AML-193 (cell line): ENCODE measurements at places on chromosomes 13 and 19.

DNA sequence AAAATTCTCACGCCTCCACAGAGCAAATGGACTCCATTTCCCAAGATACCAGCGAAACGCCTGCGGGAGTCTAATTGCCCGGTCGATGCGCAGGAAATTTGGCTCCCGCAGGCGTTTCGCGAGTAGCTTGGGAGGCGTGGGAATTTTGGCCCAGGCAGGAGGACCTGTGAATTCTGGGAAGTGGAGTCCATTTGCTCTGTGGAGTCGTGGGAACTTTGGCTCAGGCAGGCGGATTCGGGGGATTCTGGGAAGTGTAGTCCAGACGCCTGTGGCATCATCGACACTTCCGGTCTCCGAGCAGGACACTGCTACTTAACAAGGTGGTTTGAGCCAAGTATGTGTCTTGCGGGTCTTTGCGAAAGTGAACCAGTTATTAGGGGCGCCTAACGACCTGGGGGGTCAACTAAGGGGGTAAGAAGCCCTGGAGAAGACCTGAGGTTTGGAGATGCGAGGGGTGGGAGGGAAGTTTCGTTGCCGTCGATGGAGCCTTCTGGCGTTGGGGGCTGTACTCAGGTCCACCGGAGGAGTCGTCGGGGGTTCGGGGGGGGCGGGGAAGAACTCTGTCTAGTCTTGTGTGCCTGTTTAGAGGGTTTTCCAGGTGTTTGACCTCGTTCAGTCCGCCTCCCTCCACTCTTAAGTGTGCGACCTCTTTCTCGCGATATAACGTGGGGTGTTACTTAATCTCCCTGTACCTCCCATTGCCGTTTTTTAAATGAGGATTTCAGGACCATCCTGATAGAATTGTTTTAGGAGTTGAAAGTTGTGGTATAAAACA lies at the start of gene ZNF155:
TSS of gene ZNF155 (plus strand) at position 277 of the 775 bp plus-strand sequence. CDS start 4,356 bp downstream, outside the sequence.
- peak; percentile 89 for DNase-seq

DNA sequence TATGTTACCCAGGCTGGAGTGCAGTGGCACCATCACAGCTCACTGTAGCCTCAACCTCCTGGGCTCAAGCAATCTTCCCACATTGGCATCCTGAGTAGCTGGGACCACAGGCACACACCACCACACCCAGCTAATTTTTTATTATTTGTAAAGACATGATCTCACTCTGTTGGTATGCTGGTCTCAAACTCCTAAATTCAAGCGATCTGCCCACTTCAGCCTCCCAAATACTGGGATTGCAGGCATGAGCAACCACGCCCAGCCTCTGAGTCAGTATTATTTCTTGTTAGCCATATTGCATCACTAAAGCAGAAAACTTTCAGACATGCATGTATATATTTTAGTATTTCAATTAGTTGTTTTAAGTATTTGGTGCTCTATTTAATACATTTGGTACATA lies 376.4 kb downstream of the GPC6 start:
- DNase-seq: no peak

- peak; percentile 40 for DNase-seq
Measured at GRCh38 chr13:78589206-78589605, 14.1 kb downstream of the POU4F1 start.

DNA sequence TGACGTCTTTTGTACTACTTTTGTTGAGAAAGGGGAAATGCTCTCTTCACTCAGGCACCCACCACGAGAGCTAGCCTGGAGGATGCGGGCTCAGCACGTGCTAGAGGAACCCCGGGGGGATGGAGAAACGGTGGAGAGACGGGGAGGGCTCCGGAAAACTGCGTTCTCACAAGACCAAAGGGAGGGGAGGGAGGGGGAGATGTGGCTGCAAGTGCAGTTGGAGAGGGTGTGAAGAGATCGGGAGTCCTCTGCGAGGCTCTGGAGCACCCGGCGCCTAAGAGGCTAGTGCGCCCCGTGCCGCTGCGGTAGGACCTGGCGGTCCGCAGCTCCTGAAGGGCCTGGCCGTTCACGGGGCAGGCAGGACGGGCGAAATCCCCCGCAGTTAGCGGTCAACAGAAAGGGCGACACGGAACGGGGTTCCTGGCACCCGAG lies 43.4 kb upstream of the XPO4 start:
- peak; percentile 62 for DNase-seq

- DNase-seq: no peak
Measured at GRCh38 chr13:80132741-80133601, 208.0 kb downstream of the SPRY2 start.

DNA sequence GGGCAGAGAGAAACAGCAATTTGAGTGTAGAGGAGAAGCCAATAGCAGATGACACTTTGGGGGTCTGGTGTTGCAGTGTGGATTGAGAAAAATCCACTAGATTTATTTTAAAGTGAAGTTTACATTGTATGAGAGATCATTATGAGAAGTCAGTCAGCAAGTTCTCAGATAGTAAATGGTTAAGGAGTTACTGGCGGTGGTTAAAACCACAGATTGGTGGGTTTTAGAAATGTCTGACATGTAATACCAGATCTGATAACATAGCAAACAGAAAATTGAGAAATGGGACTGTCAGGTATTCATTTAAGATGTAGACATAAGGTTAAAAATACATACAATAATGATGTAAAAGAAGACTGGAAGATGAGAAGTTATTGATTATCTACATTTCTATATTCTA lies 7.2 kb downstream of the ABHD13 start:
- no peak for DNase-seq

DNA sequence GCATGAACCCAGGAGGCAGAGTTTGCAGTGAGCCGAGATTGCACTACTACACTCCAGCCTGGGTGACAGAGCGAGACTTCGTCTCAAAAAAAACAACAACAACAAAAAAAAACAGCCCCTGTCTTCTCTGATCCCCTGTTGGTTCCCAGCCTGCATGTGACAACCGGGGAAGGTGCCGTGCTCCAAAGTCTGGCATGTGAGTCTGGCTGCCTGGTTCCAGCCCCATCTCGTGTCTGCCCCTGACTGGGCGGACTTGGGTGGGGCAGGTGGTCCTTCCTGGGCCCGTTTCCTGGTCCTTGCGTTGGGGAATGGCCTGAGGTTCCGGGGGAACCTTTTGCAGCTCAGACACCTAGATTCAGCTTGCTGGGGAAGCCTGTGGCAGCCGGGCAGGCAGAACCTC lies 50.5 kb downstream of the DNM2 start:
- no peak for DNase-seq

DNA sequence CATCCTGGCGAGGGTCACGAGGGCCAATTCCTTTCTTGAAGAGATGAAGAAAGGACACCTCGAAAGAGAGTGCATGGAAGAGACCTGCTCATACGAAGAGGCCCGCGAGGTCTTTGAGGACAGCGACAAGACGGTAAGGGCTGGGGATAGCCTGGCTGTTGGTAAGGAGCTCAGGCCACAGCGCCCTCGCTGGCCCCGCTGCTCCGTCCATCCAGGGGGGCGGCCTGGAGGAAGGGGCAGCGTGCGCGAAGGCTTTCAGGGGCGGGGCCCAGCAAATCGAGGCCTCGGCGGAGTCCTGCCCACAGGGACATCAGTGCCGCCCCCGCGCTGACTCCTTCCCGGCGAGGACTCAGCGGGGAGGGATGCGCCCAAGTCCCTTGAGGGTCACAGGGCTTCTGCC lies 6.9 kb downstream of the F10 start:
- no peak for DNase-seq
